Mesenchymal stem cell (in vitro differentiated cells and primary cell): ENCODE measurements at places on chromosomes 2 and 18.

DNA sequence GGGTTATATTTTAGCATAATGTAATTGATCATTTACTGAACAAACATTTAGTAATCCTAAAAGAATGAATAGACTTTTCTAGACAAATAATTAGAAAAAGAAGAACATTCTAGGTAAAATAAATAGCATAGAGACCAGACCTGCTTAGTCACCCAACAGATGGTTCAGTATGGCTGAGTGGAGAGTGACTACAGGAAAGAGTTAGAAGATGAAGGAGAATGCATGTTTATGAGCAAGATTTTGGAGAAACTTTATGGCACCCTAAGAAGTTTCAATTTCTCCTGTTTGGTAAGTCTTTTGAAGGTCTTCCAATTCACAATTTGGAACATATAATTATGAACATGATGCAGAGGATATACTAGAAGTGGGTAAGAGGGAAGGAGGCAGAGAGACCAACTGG, 32.9 kb downstream of the FAP start:
- DNase-seq: no peak
- no peak overlapping the region for H3K27ac ChIP-seq
- H3K36me3 ChIP-seq: peaks cover 93% of the 10 kb centered on the region
- H3K27me3 ChIP-seq: no peaks in the 10 kb centered on the region

GRCh38 chr18:77894060-77894459, 644.4 kb downstream of the GALR1 start:
- no peaks in the 10 kb centered on the region for H3K36me3 ChIP-seq
- H3K4me3 ChIP-seq: no peak overlapping the region
- DNase-seq: no peak
- no peak overlapping the region for H3K27ac ChIP-seq
- H3K4me1 ChIP-seq: no peaks in the 10 kb centered on the region

DNA sequence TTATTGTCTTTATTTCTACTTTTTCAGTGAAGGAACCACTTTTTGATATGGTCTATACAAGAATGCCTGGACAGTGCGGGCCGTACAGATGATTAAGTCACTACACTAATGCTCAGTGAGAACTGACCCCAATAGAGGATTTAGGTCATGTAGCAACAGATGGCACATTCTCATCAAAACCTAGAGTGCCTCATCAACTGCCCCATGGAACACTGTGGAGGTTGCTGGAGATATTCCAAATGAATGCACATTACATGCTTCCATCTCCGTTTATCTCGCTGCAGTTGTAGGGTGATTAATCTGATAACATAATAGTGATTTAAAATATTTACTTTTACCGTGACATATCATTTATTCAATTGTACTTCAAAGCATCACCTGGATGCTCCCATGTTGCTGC, 41.8 kb upstream of the COPS8 start:
- no peaks in the 10 kb centered on the region for H3K36me3 ChIP-seq
- no peak for DNase-seq
- H3K4me1 ChIP-seq: no peaks in the 10 kb centered on the region
- H3K27me3 ChIP-seq: no peaks in the 10 kb centered on the region

- DNase-seq: no peak
- no peak overlapping the region for H3K27ac ChIP-seq
- no peaks in the 10 kb centered on the region for H3K4me1 ChIP-seq
- no peaks in the 10 kb centered on the region for H3K27me3 ChIP-seq
- no peaks in the 10 kb centered on the region for H3K36me3 ChIP-seq
Measured at GRCh38 chr2:151114874-151115273, 146.8 kb downstream of the RBM43 start.

GRCh38 chr18:9365406-9365805, 30.8 kb downstream of the TWSG1 start:
- no peaks in the 10 kb centered on the region for H3K27me3 ChIP-seq
- peak; percentile 26 for DNase-seq
- H3K36me3 ChIP-seq: peaks cover 14% of the 10 kb centered on the region

- H3K4me1 ChIP-seq: no peaks in the 10 kb centered on the region
- no peaks in the 10 kb centered on the region for H3K27me3 ChIP-seq
- no peak overlapping the region for H3K4me3 ChIP-seq
Measured at GRCh38 chr18:52363861-52364260, 23.9 kb downstream of the DCC start.
